ENCODE measurements at places on chromosomes 6 and 20. TPM values are rescaled to one million over a fixed set of nuclear protein-coding genes. Genes with fewer than 3 reads are reported as not detected.

- H3K4me1 ChIP-seq: no peaks in the 10 kb centered on the region
- no peak overlapping the region for H3K4me3 ChIP-seq
- H3K36me3 ChIP-seq: no peaks in the 10 kb centered on the region
- DNase-seq: no peak
Measured at GRCh38 chr20:24199501-24199900, 210.9 kb upstream of the GGTLC1 start.

- no peaks in the 10 kb centered on the region for H3K36me3 ChIP-seq
- DNase-seq: no peak
- no peaks in the 10 kb centered on the region for H3K27me3 ChIP-seq
- H3K4me3 ChIP-seq: no peak overlapping the region
- no peak overlapping the region for H3K27ac ChIP-seq
Measured at GRCh38 chr6:47633141-47633540, 65.2 kb upstream of the ADGRF4 start.

DNA sequence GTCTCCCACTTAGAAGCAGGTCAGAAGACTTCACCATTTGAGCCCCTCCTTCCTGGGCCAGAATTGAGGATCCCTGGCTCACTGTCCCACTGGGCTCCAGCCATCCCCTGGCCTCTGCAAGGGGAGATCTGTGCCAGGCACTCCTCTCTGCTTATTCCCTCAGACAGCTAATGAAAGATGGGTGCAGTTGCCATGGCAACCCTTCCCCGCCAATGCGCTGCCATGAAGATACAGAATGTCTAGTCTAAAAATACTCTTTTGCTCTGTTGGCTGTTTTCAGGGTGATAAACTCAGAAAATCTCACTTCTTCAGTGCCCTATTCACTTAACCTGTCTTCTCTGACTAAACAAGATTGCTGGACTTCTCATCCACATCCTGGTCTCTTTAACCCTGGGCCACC is 13.6 kb upstream of the TTLL2 start:
- no peaks in the 10 kb centered on the region for H3K4me1 ChIP-seq
- no peak overlapping the region for H3K4me3 ChIP-seq
- H3K36me3 ChIP-seq: no peaks in the 10 kb centered on the region
- peaks cover 30% of the 10 kb centered on the region for H3K27me3 ChIP-seq

DNA sequence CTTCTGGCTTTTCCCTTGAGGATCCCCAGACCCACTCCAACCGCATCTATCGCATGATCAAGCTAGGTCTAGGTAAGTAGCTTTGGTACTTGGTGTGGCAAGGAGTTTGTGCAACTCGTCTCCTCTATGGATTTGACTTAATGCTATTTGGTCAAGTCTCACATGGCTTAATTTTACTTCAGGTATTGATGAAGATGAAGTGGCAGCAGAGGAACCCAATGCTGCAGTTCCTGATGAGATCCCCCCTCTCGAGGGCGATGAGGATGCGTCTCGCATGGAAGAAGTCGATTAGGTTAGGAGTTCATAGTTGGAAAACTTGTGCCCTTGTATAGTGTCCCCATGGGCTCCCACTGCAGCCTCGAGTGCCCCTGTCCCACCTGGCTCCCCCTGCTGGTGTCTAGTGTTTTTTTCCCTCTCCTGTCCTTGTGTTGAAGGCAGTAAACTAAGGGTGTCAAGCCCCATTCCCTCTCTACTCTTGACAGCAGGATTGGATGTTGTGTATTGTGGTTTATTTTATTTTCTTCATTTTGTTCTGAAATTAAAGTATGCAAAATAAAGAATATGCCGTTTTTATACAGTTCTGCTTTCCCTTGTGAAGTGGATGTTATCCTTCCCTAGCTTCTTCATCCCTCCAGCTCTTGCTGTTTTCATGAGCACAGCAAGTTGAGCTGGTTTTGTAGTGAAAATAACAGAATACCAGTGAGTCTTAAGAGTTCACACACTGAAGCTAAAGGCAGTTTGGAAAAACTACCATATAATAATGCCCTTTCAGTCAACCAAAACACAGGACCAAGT is 3.8 kb downstream of the SLC35B2 start:
- H3K36me3 ChIP-seq: peaks cover 53% of the 10 kb centered on the region
- H3K27me3 ChIP-seq: no peaks in the 10 kb centered on the region
- peak; percentile 52 for DNase-seq

The GRIK2 gene
- not detected for polyA plus RNA-seq

The TNFRSF21 gene
- 1.5 TPM for polyA plus RNA-seq
